IMR-90 (cell line): ENCODE measurements at places on chromosomes 3 and 15. TPM values are rescaled to one million over a fixed set of nuclear protein-coding genes. Genes with fewer than 3 reads are reported as not detected.
A peak's percentile ranks its signal among the peaks of the same experiment; 100 is the strongest.

GRCh38 chr3:174441588-174442301 lies 417.4 kb upstream of the NAALADL2 start:
- DNase-seq: no peak

- DNase-seq: no peak
Observed at GRCh38 chr3:47890828-47891612, 88.1 kb downstream of the DHX30 start.

- DNase-seq: no peak
Observed at GRCh38 chr15:93107646-93108045, 18.6 kb upstream of the RGMA start.

Gene PDHB
- total RNA-seq: 73.5 and 86.9 TPM in 2 replicates

DNA sequence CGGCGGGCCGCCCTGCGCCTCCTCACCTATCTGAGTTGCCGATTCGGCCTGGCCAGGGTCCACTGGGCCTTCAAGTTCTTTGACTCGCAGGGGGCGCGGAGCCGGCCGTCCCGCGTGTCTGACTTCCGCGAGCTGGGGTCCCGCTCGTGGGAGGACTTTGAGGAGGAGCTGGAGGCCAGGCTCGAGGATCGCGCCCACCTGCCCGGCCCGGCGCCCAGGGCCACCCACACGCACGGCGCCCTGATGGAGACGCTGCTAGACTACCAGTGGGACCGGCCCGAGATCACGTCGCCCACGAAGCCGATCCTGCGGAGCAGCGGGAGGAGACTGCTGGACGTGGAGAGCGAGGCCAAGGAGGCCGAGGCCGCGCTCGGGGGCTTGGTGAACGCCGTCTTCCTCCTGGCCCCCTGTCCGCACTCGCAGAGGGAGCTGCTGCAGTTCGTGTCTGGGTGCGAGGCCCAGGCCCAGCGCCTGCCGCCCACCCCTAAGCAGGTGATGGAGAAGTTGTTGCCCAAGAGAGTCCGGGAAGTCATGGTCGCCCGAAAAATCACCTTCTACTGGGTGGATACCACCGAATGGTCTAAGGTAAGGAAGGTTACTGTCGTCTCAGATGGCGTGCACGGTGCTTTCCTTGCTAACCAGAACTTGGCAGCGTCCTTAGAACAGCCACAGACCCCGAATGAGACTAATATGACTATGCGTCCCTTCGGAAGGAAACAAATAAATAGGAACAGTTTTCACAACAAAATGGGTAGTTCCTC lies 567 bp downstream of the TICRR start:
- DNase-seq: peak; percentile 4

Gene IL17RB
- total RNA-seq: under 0.01 TPM in 1 of 2 replicates, not detected in the other

- no peak for DNase-seq
Observed at GRCh38 chr15:98408231-98408630, 240.1 kb upstream of the IGF1R start.

GRCh38 chr3:123376451-123377242 lies 72.2 kb downstream of the ADCY5 start:
- DNase-seq: no peak

DNA sequence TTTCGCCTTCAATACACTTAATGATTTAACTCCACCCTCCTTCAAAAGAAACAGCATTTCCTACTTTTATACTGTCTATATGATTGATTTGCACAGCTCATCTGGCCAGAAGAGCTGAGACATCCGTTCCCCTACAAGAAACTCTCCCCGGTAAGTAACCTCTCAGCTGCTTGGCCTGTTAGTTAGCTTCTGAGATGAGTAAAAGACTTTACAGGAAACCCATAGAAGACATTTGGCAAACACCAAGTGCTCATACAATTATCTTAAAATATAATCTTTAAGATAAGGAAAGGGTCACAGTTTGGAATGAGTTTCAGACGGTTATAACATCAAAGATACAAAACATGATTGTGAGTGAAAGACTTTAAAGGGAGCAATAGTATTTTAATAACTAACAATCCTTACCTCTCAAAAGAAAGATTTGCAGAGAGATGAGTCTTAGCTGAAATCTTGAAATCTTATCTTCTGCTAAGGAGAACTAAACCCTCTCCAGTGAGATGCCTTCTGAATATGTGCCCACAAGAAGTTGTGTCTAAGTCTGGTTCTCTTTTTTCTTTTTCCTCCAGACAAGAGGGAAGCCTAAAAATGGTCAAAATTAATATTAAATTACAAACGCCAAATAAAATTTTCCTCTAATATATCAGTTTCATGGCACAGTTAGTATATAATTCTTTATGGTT lies at the start of gene CCR5:
Gene CCR5 (plus strand): TSS at position 108 of the 680 bp plus-strand sequence. CDS start 1,957 bp downstream, outside the sequence.
- DNase-seq: no peak

- peak; percentile 60 for DNase-seq
Observed at GRCh38 chr3:38334142-38335055, 12.2 kb upstream of the XYLB start.

Gene GAP43
- total RNA-seq: 0.36 and 0.56 TPM in 2 replicates

DNA sequence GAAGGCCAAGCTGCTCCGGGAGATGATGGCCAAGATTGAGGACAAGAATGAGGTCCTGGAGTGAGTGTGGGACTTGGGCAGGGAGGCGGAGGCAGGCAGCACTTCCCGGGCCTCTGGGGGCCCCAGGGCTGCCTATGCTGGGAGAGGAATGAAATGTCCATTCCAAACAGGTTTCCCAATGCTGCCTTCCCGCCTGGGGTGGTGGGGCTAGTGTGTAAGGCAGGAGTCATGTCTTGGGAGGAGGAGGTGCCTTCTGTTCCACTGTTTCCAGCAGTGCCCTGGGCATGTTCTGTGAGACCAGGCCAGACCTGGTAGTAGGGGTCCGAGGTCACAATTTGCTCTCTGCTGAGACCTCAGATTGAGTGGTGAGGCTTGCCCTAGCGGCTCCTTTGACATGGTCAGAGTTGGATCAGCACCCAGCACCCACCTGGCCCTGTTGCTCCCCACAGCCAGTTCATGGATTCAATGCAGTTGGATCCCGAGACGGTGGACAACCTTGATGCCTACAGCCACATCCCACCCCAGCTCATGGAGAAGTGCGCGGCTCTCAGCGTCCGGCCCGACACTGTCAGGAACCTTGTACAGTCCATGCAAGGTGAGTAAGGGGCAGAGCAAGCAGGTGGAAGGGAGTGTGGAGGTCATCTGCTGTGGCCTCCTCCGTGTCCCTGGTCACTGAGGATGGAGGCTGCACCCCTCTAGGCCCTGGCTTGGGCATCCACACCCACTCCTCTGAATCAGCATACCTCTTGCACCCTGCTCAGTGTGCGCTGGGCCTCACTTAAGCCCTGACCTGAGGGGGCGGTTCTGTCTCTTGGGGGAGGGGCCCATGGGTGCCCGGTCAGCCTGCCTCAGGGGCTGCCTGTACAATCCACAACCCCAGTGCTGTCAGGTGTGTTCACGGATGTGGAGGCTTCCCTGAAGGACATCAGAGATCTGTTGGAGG lies 27.3 kb downstream of the PTPN23 start:
- no peak for DNase-seq
